ENCODE measurements at places on chromosomes 3 and 15. TPM values are rescaled to one million over a fixed set of nuclear protein-coding genes. Genes with fewer than 3 reads are reported as not detected.

The KPNA1 gene
- 67.1 TPM for total RNA-seq

The KNG1 gene
- total RNA-seq, result not detected

The TMEM212 gene
- not detected for total RNA-seq

The NT5DC2 gene
- total RNA-seq, result 47.8 TPM

The CSK gene
- total RNA-seq, result 172 TPM

The CHDH gene
- total RNA-seq, result not detected

The ZBTB47 gene
- 0.07 TPM for total RNA-seq

Measured in Karpas-422 (cell line).